ENCODE measurements at places on chromosomes 6 and 20. TPM values are rescaled to one million over a fixed set of nuclear protein-coding genes. Genes with fewer than 3 reads are reported as not detected.

The MAS1 gene
- not detected for total RNA-seq

The SNAI1 gene
- total RNA-seq, result not detected

The FOXC1 gene
- 15.8 TPM for total RNA-seq

The PACRG gene
- total RNA-seq, result 1.0 TPM

The RIPPLY2 gene
- total RNA-seq, result not detected

The SAMD10 gene
- 1.5 TPM for total RNA-seq

The PBOV1 gene
- not detected for total RNA-seq

The PRKN gene
- total RNA-seq, result 1.3 TPM

The HLA-DMA gene
- 1.5 TPM for total RNA-seq

The TNFRSF21 gene
- 188 TPM for total RNA-seq

The CHRNA4 gene
- not detected for total RNA-seq

The SIRPD gene
- total RNA-seq, result not detected

The ZSCAN16 gene
- total RNA-seq, result 1.1 TPM

The RIMS4 gene
- under 0.01 TPM for total RNA-seq

The PSORS1C2 gene
- not detected for total RNA-seq

The PRICKLE4 gene
- total RNA-seq, result 1.5 TPM

The TTBK1 gene
- total RNA-seq, result not detected

The DCDC2 gene
- total RNA-seq, result 0.05 TPM

The HLA-DPA1 gene
- total RNA-seq, result not detected

The ZNF311 gene
- 2.0 TPM for total RNA-seq

The FAM83D gene
- 3.7 TPM for total RNA-seq

The RNF182 gene
- total RNA-seq, result 0.33 TPM

The SLC22A16 gene
- not detected for total RNA-seq

The SLC32A1 gene
- not detected for total RNA-seq

The SLC17A9 gene
- total RNA-seq, result not detected

The TREML2 gene
- total RNA-seq, result under 0.01 TPM

The KIF25 gene
- not detected for total RNA-seq

The TPX2 gene
- total RNA-seq, result 9.5 TPM

The NT5E gene
- 74.2 TPM for total RNA-seq

The SRSF6 gene
- 126 TPM for total RNA-seq

The DSN1 gene
- total RNA-seq, result 6.7 TPM

The NKX2-2 gene
- not detected for total RNA-seq

The NOTCH4 gene
- 3.0 TPM for total RNA-seq

The MYCT1 gene
- not detected for total RNA-seq

The SALL4 gene
- total RNA-seq, result 0.40 TPM

The RGS17 gene
- total RNA-seq, result 4.1 TPM

The SYCP2 gene
- total RNA-seq, result 0.35 TPM

The OR2B6 gene
- not detected for total RNA-seq

Data from mammary epithelial cell (primary cell).